ENCODE measurements at places on chromosomes 5 and 9. TPM values are rescaled to one million over a fixed set of nuclear protein-coding genes. Genes with fewer than 3 reads are reported as not detected.

- no peak overlapping the region for H3K4me3 ChIP-seq
- H3K27me3 ChIP-seq = no peaks in the 10 kb centered on the region
- H3K4me1 ChIP-seq = no peaks in the 10 kb centered on the region
- no peaks in the 10 kb centered on the region for H3K36me3 ChIP-seq
These were observed 1007.1 kb upstream of the ACO1 start for GRCh38 chr9:31377358-31377757.

DNA sequence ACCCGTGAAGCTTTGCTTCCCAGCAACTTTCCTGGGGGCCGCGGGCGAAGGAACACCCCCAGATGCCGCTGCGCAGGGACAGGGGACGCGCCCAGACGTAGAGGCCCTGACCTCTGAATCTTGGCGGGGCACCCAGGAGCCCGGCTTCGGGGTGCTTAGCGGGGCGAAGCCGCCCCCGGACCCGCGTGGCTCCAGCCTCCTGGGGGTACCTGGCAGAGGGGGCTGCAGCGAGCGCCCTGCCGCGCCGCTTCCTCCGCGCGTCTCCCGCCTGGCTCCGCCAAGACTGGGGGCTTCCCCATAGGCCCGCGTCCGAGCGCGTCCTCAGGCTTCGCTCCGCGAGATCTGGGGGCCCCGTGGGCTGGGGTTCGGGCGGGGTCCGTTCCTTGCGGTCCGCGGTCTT, 23.0 kb upstream of the ZNF782 start:
- no peaks in the 10 kb centered on the region for H3K4me1 ChIP-seq
- no peak for DNase-seq
- peak overlapping the region; percentile 38 for H3K4me3 ChIP-seq
- H3K27ac ChIP-seq = no peak overlapping the region
- peaks cover 57% of the 10 kb centered on the region for H3K27me3 ChIP-seq

DNA sequence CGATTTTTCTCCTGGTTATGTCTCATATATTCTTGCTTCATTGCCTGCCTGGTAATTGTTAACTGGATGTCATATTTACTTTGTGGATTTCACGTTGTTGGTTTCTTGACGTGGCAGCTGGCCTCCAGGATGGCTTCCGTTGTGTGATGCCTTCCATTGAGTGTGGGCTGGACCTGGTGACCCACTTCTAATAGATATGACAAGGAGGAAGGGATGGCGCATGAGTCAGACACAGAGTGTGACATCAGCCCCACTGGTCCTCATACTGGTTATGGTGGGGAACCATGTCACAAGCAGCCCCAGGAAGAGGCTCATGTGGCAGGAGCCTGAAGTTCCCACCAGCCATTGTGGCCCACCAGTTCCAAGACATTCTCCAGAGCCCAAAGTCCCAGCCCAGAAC, 6.4 kb upstream of the PAEP start:
- H3K4me3 ChIP-seq = no peak overlapping the region
- no peaks in the 10 kb centered on the region for H3K27me3 ChIP-seq
- no peak for DNase-seq
- H3K27ac ChIP-seq = no peak overlapping the region
- no peaks in the 10 kb centered on the region for H3K4me1 ChIP-seq

DNA sequence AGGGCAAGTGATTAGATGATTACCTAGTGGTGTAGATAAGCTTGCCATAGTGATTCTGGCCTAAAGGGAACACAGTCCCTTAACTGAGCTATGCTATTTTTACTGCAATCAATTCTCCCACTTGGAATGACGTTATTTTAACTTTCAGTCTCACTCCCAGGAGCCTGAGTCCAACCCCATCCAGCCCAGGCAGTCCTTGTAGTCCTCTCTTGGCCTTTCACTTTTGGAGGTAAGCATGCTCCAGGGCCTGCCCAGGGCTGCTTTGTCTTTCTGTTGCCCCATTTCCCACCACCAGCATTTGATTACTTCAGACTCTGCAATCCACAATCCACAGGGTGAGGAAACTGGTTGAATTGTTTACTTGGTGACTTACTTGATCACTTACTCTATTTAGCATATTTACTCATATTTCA, 233.0 kb downstream of the CD180 start:
- H3K4me3 ChIP-seq = no peak overlapping the region
- no peak for DNase-seq

DNA sequence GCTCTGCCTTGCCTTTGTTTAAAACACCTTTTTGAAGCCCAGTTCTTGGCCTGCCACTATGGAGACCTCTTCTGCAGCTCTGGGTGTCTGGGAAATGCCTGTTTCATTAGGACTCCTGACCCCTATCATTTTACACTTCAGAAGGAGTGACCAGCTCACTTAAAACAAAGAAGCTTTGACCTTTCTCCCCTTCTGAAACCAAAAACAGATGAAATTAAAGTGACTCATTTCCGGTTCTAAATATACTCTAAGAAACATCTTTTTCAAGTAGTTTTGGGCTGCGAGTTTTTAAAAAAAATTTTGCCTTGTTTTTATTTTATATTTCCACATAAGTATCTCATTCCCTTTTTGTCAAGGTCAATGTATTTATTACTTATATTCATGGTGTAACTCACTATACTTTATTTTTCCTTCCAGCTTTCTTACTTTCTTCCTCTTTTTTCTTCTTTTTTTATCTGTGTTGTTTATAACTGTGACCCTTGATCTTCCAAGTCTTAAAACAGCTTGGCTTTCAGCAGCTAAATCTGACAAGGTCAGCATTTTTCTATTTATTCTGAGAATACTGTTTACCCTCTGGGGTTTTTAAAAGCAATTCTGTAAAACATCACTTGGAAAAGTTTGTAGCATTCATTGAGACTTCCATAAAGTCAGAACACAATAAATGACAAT, 672.9 kb downstream of the NR2F1-AS1 start:
- H3K36me3 ChIP-seq = no peaks in the 10 kb centered on the region
- no peaks in the 10 kb centered on the region for H3K27me3 ChIP-seq
- H3K4me1 ChIP-seq = no peaks in the 10 kb centered on the region
- H3K4me3 ChIP-seq = no peak overlapping the region
- DNase-seq = peak; percentile 33

DNA sequence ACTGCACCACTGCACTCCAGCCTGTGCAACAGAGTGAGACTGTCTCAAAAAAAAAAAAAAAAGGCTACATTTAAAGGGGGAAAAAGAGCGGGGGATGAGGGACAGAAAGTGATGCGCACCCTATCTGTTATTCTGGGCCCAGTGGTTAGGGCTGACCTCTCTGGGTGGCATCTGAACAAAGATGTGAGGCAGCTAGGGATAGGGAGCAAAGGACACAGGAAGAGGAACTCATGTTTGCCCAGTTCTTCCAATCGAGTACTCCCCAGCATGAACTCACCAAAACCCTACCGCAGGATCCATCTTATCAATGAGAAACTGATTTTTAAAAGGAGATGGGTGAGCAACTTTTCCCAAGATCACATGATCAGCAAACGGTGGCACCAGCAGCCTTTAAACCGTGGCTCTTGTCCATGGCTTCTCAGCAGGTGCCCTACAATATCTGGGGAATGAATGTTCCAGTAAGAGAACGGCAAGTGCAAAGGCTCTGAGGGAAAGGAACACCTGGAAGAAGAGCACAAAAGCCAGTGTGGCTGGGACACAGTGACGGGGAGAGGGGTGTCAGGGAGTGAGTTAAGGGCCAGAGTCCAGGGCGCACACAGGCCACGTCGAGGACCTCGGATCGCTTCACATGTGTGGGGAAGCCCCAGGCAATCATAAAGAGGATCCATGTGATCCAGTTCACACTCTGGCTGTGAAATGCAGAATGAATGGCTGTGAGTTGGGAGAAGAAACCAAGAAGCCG, 22.0 kb downstream of the RAPGEF1 start:
- H3K4me1 ChIP-seq = peaks cover 87% of the 10 kb centered on the region
- DNase-seq = no peak
- no peaks in the 10 kb centered on the region for H3K27me3 ChIP-seq
- no peak overlapping the region for H3K4me3 ChIP-seq
- peak overlapping the region; percentile 76 for H3K27ac ChIP-seq

DNA sequence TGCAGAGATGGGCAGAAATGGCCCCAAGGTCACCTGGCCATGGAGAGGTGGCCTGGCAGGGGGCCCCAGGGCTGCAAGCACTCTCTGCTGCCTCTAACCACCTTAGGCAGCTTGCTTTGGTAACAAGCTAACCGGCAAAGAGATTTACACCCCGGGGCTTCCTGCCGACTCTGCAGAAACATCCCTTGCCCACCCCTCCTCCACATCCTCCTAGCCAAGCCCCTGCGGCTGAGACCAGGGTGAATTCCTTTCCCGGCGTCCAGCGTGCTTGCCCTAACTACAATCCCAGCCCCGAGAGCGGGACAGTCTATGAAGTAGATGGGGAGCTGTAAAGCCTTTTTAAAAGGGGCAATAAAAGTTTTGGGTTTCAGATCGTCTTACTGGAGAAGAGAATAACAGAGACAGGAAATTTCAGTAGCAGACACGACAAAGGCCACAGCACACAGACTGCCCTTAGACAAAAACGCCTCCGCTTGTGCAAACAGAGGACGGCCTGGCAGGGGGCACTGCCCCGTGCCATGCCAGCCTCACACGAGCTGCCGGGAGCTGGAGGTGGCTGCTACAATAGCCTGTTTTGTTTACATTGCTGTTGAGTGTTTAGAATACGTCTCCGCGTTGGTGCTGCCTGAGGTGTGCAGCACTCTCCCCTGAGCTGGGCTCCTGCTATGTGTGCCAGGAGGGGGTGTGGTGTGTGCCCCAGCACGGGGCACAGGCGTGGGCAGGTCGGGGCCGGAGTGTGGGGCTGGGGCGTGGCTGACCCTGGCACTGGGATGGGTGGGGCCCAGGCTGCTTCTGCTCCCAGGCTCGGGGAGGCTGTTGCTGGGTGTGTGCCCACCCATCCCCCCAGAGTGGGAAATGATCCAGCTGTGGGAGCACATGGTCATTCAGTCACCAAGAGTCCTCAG, 15.3 kb downstream of the MYMK start:
- no peak overlapping the region for H3K27ac ChIP-seq
- H3K36me3 ChIP-seq = no peaks in the 10 kb centered on the region
- H3K4me3 ChIP-seq = no peak overlapping the region
- H3K4me1 ChIP-seq = peaks cover 23% of the 10 kb centered on the region

- no peak overlapping the region for H3K4me3 ChIP-seq
- DNase-seq = no peak
- no peaks in the 10 kb centered on the region for H3K27me3 ChIP-seq
- H3K4me1 ChIP-seq = no peaks in the 10 kb centered on the region
- H3K27ac ChIP-seq = no peak overlapping the region
- H3K36me3 ChIP-seq = no peaks in the 10 kb centered on the region
These were observed 11.3 kb upstream of the TMEM141 start for GRCh38 chr9:136779808-136780207.

GRCh38 chr5:178126556-178126955, 4.3 kb upstream of the RMND5B start:
- H3K4me1 ChIP-seq = peaks cover 27% of the 10 kb centered on the region
- H3K27me3 ChIP-seq = no peaks in the 10 kb centered on the region
- no peak for DNase-seq
- no peaks in the 10 kb centered on the region for H3K36me3 ChIP-seq
- no peak overlapping the region for H3K4me3 ChIP-seq

DNA sequence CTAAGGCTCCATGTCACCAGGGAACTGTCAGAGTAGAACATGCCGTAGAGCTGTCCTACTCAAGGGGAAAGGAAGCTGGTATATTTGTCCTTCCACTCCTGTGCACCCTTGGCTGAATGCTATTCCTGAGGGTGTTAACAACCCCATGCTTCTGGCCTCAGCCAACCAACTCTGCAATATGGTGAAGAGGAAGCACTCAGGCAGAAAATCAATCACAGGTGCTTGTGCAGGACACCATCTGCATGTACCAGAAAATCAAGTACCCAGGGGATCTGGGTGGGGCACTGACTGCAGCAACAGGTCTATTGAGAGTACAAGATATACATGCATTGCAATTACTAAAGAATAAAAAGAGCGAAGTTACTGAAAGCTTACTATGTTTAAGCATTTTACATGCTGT, 51.4 kb upstream of the NEK6 start:
- no peaks in the 10 kb centered on the region for H3K36me3 ChIP-seq
- H3K27me3 ChIP-seq = no peaks in the 10 kb centered on the region
- H3K4me3 ChIP-seq = no peak overlapping the region
- H3K4me1 ChIP-seq = peaks cover 37% of the 10 kb centered on the region
- DNase-seq = no peak

DNA sequence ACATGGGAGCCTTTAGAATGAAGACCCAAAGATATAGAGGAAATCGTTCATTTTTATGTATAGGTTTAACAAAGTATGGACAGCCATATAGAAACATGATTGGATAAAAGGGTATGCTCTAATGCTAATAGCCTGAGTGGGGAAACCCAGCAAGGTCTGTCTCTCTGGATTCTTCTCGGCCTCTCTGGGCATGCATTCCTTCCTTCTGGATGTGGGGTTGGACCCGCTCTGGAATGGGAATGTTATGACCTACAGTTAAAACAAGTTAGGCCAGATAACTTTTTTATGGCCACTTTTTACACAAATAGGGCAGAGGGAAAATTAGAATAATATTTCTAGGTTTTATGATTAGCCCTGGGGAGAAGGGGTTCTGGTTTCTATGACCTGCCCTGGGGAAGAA, 103.2 kb downstream of the ARSB start:
- no peaks in the 10 kb centered on the region for H3K27me3 ChIP-seq
- H3K4me1 ChIP-seq = no peaks in the 10 kb centered on the region
- H3K4me3 ChIP-seq = no peak overlapping the region
- no peak overlapping the region for H3K27ac ChIP-seq
- H3K36me3 ChIP-seq = peaks cover 13% of the 10 kb centered on the region
- no peak for DNase-seq

DNA sequence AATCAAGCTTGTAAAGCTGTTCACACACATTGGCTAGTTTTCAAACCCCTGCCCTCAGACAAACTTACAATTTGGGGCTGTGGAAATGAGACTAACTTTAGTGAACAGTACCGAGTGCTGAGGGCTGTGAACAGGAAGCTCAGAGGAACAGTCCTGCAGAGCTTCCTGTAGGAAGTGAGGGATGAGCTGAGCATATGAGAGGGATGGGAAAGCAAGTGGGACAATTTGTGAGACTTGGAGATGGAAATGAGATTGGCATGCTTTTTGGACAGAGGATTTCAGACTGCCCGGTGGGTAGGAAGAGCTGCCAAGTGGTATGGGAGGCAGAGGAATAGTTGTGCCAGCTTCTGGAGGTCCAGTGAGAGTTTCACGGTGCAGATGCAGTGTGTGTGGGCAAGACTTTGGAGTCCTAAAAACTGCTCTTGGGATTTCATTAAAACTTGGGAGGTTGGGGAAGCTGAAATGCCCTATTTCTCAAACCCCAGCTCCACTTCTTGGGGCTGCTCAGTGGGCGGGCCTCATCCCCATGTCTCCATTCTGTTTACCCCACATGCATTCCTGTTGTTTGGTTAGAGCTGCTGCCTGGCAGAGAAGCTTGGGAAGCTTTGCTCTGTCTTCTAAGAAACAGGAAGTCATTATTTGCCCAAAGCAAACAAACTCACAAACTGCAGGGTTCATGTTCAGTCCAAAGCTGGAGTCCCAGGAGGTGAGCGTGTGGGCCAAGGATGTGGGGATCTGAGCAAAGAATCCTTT, 267.5 kb downstream of the ZSWIM6 start:
- no peak for DNase-seq
- no peaks in the 10 kb centered on the region for H3K4me1 ChIP-seq
- no peak overlapping the region for H3K4me3 ChIP-seq
- no peaks in the 10 kb centered on the region for H3K36me3 ChIP-seq
- H3K27ac ChIP-seq = no peak overlapping the region
- H3K27me3 ChIP-seq = no peaks in the 10 kb centered on the region

The DNAH5 gene
- polyA plus RNA-seq = 2.9 TPM

The LRRC19 gene
- 0.13 TPM for polyA plus RNA-seq

The SPATA31E1 gene
- polyA plus RNA-seq = 0.04 TPM

The FKTN gene
- 26.6 TPM for polyA plus RNA-seq

The P4HA2 gene
- 34.1 TPM for polyA plus RNA-seq

The CDKN2AIPNL gene
- polyA plus RNA-seq = 27.6 TPM
